Fibroblast of lung (primary cell): ENCODE measurements at places on chromosomes 1 and 21. TPM values are rescaled to one million over a fixed set of nuclear protein-coding genes. Genes with fewer than 3 reads are reported as not detected.

ERICH3 gene
- not detected in 2 replicates for polyA plus RNA-seq

DNA sequence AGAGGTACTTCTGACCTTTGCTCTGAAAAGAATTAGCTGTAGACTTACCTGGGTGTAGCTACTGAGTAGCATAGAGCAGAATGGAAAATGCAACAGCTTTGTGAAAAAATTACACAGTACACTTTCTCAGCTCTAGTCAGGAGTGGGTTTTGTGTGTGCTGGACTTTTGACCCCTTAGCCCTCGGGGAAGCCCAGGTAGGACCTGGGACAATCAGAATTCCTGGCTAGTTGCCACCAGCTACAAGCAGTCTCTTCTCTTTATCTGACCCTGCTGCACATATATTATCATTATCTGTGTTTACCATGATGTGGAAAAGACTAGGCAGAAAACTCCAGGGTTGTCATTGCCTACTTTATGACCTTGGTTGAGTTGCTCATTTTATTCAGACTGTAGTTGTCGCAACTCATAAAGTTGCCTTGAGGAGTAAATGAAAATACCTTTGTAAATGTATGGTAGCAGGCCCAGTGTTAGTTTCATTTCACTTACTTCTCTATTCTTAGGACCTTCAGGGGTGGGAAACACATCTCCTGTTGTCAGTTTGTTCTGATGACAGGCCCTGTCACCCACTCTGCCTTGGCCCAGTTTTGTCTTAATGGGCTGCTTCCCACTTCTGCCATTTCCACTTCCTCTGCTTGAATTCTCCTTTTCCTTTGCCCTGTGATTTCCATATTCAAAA is 5.4 kb downstream of the NEK7 start:
- DNase-seq = no peak

DNA sequence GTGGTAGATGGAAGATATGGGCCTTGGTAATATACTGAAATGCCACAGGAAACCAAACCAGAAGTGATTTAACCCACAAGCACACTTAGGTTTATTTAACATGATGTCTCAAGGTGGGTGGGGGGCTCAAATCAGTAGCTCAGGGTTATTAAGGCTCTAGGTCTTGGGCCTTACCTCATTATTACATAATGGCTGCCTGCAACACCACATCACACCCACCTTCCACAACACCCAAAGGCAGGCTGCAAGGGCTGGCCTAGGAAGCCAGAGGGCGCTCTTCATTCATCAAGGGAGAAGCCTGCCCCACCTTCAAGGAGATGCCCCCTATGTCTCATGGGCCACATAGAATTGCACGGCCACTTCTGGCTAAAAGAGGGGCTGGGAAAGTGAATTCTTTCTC is 6.0 kb downstream of the TFF1 start:
- no peak for DNase-seq

DNA sequence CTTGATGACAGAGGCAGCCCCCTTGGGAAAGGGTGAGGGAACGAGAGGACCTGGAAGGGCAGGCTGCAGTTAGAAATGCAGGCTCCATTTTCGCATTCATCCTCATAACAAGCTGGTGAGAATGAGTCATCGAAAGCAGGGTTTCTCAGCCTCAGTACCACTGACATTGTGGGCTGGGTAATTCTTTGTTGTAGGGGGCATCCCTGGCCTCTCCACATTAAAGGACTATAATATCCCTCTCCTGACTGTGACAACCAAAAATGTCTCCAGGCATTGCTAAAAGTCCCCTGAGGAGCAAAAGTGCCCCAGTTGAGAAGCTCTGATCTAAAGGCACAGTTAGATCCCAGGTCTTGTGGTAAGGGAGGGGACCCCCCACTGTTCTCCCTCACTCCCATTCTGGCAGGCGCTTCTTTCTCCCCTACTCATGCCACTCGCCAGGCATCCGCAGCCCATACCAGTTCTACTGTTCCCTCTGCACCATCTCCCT is 20.4 kb downstream of the KCNN3 start:
- DNase-seq = no peak

GRCh38 chr1:41366455-41367287 is 5.4 kb downstream of the FOXO6 start:
- no peak for DNase-seq

DNA sequence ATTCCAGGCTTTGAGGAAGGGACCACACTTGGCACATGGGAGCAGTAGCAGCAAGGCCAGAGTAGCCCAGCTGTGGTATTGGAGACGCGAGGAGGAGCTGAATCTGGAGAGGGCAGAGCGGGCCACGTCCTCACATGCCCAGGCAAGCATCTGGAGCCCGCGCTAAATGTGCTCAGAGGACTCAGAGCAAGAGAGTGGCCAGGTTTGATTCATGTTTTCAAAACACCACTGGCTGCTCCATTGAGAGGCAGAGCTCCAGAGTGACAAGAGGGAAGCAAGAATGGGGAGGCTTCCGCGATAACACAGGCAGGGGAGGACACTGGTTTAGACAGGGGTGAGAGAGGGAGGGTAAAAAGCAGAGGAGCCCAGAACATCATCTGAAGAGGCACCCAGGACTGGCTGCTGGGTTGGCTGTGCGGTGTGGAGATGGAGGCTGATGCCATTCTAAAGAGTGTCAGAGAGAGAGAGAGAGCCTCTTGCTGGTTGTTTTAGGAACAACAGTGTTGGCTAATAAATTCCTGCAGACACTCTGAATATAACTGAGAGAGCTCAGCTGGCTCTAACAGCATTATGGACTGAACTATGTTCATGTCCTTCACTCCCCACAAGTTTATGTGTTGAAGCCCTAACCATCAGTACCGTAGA is 32.3 kb downstream of the RCAN1 start:
- peak; percentile 45 for DNase-seq

CTXND2 gene
- not detected in 2 replicates for polyA plus RNA-seq

GRCh38 chr1:47192458-47193384 is 2.9 kb upstream of the PDZK1IP1 start:
- peak; percentile 60 for DNase-seq

DNA sequence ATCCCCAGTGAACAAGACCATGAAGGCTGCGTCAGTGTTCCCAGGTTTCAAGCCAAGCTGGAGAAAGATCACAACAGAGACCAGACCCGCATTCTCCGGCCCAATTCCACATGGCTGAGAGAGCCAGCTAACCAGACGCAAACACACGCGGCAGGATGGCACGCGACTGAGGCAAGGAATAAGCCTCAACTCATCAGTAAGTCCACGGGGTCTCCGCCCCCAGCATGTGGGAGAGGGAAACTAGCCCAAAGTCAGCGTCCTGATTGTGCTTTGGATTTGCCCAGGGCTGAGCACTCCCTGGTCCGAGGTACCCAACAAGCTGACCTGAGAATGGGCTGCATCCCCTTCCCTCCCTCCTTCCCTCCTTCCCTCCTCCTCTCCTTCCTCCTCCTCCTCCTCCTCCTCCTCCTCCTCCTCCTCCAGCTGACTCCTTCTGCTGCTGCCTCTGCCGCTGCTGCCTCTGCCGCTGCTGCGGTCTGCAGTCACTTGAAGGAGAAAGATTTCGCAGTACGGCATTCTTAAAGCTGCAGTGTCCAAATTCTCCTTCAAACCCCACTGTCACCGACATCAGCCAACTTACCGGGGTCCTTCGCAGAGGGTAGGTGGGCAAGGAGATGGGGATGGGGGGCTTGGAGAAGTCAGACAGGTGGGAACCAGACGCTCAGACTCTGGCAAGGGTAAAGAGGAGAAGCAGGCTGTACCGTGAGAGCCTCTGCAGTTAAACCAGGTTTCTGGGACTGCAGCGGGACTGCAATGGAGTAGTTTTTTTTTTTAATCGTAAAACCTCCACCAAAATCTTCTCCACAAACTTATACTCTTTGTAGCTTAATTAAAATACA is 33.0 kb upstream of the H6PD start:
- peak; percentile 74 for DNase-seq

- DNase-seq = peak; percentile 27
Observed at GRCh38 chr1:17903386-17903785, 148.3 kb downstream of the ACTL8 start.

INKA2 gene
- polyA plus RNA-seq = 1.8 and 25.4 TPM in 2 replicates

GRCh38 chr1:53658489-53659230 is 80.3 kb downstream of the GLIS1 start:
- no peak for DNase-seq

GRCh38 chr1:44296806-44297205 is 58.3 kb downstream of the ERI3 start:
- no peak for DNase-seq

DNA sequence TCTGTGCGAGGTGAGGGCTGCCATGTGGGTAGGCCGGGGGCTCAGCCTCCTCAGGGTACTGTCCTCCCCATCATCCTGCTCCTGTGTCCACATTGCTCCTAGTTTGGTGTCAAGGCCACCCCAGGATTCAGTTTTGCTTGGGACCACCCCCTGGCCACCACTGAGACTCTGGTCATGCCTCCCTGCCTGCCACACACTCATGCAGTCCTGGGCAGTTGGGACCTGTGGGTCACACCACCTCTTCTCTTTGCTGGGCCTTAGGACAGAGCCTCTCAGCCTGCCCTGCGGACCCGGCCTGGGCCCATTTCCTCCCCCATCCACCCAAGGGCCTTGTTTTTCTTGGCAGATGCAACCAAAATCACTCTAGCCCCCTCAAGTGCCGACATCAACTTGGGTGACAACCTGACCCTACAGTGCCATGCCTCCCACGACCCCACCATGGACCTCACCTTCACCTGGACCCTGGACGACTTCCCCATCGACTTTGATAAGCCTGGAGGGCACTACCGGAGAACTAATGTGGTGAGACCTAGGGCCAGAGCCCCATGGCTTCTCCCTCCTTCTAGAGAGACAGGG is 19.4 kb downstream of the TMEM81 start:
- DNase-seq = no peak

DNA sequence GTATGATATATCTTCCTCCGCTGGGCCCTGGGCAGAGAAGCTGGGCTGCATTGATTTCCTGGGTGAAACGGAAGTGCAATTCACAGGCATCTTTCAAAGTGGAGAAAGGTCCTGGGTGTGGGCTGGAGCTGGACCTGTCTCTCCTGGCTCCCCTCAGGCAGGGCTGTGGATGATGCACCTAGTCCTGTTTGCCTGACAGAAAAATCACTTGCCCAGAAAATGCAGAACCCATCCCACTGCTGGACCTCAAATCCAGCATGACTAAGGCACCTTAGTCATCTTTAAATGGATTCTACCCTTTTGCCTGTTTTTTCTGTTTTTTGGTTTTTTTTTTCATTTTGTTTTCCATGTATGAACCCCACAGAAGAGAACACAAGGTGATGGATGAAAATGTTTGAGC is 49.7 kb downstream of the MYSM1 start:
- peak; percentile 27 for DNase-seq

DNA sequence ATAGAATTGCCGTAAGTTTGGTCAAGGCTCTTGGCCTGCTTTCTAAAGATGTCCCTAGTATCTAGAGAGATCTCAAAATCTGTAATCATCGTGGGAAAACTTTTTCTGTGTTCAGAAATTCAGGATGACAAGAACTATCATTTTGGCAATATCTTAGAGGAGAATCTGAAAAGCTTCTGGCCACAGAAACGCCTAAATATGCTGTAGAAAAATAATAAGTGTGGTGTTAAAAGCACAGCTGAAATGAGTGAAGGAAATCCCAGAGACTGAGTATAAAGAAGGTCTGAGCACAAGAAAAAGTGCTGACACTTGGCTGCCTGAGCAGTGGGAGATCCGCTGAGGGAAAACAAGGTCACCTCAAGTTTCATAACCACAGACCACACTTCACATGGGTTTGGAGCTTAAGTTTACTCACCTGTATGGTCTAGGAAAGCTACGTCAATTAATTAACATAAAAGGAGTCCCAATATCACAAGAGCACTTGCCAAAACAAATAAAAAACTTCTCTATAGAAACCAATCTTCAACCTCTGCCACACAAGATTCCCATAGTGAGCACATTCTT is 235.2 kb upstream of the IRF2BP2 start:
- peak; percentile 60 for DNase-seq

DNA sequence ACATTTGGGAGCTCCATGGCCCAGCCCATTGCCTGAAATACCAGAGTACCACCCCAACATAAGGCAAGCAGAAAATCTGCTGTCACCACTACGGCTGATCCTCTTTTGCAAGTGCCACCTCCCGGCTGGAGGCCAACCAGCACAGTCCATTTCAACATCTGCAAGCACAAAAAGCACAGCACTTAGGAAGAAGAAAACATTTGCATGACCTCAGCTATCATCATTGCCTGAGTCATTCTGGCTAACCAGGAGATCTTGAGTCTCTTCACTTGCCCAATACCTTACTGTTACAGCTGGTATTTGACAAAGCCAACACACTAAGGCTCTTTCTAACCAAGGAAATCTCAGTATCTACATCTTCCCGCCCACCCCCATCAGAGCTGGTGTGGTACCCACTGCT is 55.9 kb downstream of the NEK7 start:
- DNase-seq = peak; percentile 91

ABCG1 gene
- polyA plus RNA-seq = 0.12 and 0.98 TPM in 2 replicates

FNBP1L gene
- polyA plus RNA-seq = 4.1 and 8.7 TPM in 2 replicates

- peak; percentile 87 for DNase-seq
Observed at GRCh38 chr1:212749821-212750535, 41.6 kb downstream of the NSL1 start.

DNA sequence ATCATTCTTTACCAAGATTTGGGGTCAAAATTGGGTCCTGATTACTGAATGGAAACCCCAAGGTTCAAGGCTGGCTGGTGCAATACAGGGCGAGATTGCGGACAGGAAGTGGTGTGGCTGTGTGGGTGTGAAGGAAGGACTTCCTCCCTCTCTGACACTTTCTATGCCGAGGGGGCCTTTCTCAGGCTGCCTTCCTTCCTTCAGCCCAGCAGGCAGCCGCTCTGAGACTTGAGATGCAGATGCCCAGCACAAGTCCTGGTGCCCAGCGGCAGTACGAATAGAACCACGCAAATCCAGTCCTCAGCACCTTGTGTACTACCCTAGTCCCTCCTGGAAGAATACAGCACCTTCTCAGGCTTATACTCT is 16.3 kb downstream of the BATF3 start:
- DNase-seq = no peak

DNA sequence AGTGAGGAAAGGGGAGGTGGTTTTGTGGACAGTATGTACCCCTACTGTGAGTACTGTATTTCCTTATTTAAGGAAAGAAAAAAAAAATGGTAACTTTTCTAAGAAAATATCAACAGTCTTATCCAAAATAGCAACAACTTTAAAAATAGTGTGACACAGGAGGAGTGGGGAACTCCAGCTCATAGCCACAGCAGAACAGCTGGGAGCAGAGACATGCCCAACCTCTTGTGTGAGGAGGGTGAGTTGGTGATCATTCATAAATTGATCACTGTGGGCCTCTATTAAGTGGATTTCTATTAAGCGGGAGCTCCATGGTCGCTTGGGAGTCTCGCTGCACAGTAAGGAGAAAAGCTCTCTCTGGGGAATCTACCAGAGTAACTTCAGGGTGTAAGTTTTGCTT is 158.8 kb upstream of the DUSP10 start:
- DNase-seq = no peak

GRCh38 chr1:48261881-48262400 is 39.4 kb downstream of the SLC5A9 start:
- no peak for DNase-seq
